Stimulated activated CD4-positive, alpha-beta T cell treated with anti-CD3 and anti-CD28 coated beads, TNF-alpha, amount 100 ng/mL, for 48 hours (primary cell): ENCODE measurements at places on chromosomes 3 and 15.

DNA sequence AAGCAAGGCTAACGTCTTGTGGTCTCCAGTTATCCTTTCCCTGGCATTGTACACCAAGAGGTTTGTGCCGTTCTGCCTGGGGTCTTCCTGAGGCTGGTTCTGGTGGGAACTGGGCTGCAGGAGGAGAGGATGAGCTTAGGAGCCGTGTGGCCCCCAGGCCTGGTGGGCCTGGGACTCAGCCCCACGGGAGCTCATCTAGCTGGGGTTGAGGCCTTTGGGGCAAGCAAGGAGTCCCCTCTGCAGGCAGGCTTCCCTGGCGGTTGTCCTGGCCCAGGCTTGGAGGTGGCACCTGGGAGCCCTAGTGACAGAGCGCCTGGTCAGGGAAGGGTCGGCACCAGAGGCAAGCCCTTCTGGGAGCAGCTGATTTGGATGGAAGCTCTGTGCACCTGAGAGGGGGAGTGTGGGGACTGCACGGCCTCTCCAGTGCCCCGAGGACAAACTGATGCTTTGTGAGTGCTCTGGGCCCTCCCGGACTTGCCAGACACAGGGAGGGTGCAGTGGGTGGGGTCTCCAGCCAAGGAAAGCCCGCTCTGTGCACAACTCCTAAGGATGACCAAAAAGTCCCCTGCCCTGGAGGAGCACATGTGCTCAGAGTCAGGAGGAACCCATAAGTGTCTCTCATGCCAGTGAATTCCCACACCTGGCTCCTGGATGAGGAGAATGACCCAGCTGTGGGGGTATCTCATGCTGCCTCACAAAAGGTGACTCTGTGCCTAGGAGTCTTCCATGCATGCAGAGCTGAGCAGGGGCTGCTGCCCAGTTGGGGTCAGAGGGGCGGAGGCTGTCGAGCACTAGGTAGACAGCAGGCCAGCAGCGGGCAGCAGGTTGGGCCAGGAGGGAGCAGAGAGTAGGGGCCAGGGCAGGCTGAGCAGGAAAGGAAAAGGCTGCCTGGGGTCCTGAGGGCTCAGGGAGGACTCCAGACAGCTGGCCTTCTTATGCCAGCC lies 2.7 kb downstream of the PAK6 start:
- DNase-seq = no peak

- no peak for DNase-seq
Observed at GRCh38 chr3:3851621-3852323, 52.5 kb downstream of the LRRN1 start.

GRCh38 chr3:194748225-194748624 lies 62.5 kb downstream of the FAM43A start:
- DNase-seq = no peak

GRCh38 chr15:74050556-74051234 lies 31.7 kb downstream of the GOLGA6A start:
- no peak for DNase-seq

- no peak for DNase-seq
Observed at GRCh38 chr3:38616658-38617057, 32.8 kb downstream of the SCN5A start.

GRCh38 chr15:95127356-95127755 lies 896.0 kb downstream of the MCTP2 start:
- DNase-seq = no peak

GRCh38 chr3:58307639-58308215 lies 1.4 kb downstream of the HTD2 start:
- DNase-seq = no peak

DNA sequence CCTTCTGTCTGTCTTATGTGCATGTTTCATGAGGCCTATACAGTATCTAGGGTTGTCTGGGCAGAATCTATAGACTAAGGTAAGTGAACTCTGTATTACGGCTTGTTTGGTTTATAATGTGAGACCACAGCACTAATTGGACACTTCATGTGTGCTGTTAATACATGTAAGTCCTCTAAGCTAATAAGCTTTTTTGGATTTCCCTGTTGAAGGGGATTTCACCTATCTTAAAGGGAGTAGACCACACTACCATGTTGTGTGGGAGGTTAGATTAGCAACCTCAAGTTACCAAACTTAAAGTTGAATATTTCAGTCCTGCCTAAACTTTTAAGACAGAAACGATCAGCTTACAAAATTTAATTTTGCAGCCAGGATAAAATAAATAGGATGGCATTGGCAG lies 189.8 kb upstream of the GOLIM4 start:
- DNase-seq = no peak

DNA sequence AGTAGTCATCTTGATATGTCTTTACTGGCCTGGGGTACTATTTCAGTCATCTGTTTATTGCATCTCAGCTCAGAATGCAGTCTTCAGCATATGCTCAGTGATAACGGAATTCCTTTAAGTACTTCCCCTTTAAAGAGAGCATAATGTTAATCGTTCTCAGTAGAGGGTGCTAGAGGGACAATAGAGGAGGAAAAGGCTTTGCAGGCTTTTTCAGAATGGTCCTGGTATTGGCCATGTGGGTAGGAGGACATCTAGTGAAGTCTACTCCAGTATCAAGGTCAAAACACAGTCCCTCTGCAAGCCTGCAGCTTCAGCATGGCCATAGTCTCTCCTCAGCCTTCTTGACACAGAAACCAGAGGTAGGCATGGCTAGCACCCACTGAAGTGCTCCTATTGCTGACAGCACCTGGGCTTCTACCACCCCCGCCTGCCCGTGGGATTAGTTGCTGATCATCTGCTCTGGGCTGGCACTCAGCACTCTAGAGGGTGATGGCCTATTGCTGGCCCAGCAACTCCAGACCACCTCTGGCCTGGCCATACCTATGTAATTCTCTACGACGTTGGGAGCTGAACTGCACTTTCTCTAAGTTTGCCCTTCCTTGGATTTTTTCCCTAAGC lies 65.4 kb downstream of the KCNH8 start:
- no peak for DNase-seq

GRCh38 chr3:13647298-13648059 lies 98.6 kb downstream of the FBLN2 start:
- DNase-seq = no peak

DNA sequence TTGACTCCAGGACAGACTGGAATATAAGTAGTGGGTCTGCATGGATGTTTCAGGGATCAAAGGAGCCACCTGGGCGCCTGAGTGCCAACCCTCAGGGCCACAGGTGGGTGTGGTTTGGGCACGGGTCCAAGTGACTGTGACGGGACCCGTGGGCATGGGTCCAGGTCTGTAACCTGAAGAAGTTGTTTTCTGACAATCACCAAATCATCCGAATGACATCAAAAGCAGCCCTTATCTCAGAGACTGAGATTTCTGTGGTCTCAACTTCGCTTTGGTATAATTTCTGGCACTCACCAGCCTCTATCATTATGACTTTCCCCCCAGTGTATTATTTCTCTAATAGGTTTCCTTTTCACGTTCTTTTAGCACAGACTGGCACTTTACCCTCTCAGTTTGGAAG lies 24.4 kb downstream of the RLBP1 start:
- DNase-seq = peak; percentile 32

DNA sequence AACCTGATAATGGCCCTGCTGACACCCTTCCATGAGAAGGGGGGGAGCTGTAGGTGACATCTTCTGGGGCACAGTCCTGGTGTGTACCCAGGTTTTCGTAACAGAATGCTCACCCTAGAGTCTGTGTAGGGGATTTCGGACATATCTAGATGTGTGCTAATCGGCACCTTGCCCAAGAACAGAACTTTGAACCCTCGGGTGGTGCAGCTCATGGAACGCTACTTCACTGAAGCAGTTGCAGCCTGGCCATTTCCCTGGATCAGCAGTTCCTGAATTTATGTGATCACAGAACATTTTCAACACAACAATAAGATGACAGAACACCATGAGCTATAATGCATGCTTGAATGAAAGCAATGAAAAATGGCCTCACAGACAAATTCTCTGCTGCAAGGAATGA lies 57.5 kb upstream of the MUC13 start:
- no peak for DNase-seq

DNA sequence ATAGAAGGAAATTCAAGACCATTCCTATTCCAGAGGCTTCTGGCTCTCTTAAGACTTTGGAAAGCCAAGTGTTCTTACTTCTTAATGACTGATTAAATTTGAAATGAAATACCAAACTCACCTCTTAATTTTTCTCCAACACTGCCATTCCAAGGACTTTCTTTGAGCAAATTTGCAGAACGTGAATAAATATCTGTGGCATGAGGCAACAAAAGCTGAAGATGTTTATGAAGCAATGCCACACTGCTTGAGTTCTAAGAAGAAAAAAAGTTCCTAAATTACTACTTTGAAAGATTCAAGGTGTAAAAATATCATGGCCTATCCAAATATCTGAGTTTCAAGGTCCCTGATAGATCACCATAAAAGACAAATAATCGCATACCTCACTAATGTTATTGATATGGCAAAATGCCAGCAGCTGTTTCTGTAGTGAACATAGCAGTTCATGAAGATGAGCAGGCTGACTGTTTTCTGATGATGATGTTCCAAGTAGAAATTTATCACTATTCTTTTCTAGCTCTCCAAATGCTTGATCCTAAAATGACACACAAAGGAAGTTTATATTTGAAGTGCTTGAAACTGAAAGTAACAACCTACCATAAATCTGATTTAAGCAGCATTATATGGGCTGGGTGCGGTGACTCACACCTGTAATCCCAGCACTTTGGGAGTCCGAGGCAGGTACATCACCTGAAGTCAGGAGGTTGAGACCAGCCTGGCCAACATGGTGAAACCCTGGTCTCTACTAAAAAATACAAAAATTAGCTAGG lies 104.4 kb downstream of the HERC1 start:
- DNase-seq = no peak

GRCh38 chr15:100601163-100601562 lies 821 bp downstream of the LINS1 start:
- no peak for DNase-seq

GRCh38 chr3:86991840-86992435 lies 989 bp upstream of the VGLL3 start:
- no peak for DNase-seq

DNA sequence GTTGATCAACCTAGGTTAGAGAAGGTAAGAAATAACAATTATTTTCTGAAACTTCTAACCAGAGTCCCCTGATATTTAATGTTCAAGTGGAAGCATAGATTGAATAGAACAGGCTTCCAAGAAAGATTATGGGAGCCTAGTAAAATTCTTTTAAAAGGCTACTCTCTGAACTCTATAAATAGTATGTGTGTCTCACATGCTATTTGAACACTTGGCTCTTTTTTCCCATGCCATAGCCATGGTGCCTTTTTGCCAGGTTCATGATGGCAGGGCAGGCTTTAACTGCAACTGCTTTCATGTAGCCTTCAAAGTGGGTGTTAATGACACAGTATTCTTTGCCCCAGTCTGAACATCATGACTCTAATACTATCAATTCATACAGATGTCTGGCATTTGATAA lies 22.9 kb upstream of the STRIT1 start:
- DNase-seq = no peak

DNA sequence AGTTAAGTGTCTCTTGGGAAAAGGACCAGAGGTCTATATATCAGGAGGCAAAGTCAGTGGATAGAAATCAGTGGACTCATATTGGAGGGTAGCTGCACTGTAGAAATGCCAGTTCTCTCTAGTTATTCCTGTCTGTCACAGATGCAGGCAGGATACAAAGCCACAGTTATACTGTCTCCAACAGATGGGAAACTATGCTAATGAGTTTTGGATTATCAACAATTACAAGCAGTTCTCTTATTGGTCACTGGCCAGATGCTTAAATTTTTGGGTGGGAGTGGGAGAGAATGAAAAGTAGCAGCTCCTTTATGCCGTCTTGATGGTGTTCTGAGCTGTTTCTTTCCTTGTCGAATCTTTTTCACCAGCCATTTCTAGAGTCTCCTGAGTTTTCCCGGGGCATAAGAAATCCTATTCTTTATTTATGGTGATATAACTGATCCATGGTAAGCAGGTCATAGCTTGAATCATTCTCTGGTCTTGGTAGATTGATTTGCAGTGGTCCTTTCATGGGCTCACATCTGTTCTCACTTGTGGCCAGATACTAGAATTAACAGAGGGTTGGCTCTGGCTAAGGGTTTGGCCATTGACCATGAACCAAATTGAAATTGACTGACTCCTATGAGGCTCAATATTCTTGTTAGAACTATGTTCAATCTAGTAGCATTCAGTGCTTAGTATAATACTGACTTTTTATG lies 44.6 kb upstream of the RBMS3 start:
- no peak for DNase-seq

GRCh38 chr3:38257583-38257982 lies 8.0 kb upstream of the SLC22A13 start:
- no peak for DNase-seq

GRCh38 chr3:188104050-188104449 lies 49.9 kb upstream of the LPP start:
- no peak for DNase-seq

DNA sequence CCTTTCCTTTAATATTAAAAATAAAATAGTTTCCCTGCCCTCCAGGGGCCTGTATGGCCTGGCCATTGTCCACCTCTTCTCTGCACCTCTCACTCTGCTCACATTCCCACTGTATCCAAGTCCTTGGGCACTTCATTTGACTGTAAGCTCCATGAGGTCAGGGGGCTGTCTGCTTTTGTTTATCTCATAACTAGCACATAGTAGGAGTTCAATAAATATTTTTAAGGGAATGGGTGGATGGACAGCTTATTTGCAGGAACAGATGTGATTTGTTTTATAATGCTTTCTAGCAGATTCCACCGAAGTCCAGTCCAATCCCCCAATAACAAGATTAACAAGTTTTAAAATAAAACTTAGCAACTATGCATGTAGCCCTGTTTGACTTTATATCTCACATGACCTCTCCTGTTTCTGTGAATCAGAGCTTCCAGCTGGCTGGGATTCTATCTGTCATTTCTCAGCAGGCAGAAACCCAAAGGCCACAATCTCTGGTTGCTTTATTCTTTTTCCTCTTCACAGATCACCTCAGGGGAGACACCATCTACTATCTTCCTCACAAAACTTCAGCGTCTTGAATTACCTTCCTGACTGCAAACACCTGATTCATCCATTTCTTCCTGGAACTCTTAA lies 123.0 kb upstream of the NR2F2 start:
- no peak for DNase-seq

- DNase-seq = no peak
Observed at GRCh38 chr3:119018690-119019463, 15.8 kb downstream of the IGSF11 start.

DNA sequence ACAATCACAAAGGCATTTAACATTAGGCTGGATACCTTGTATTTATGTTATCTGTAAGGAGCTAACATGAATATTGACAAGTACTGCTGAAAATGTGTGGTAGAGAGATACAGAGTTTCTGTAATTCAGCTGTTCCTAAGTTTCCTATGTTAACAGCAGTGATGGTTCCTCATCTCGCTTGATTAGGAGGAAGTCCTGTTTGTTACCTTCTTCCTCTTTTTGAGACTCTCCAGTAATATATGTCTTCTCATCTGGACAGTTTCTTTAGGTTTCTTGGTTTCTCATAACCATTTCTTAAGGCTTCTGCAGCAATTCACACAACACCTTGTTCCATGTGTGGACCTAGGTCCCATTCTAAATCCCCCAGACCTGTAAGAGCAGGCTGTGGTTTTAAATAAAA lies 11.4 kb upstream of the PEX5L start:
- DNase-seq = no peak
